PC-3 (cell line): ENCODE measurements at places on chromosomes 4 and X.

DNA sequence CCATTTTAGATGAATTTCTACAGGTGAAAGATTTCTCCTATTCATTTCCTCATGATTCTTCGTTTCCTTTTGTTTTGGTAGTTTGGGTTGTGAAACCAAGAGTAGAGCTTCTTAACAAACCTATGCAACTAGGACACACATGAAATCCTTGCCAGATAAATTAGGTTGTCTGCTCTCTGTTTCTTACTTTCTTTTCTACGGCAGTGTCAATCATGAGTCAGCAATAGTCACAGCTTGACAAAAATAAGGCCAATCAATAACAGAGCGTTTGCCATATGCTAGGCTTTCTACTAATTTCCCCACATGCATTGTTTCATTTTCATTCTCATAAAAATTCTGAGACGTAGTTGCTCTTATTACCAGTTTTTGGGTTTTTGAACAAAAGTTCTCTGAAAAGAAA is 20.3 kb downstream of the CLRN2 start:
- no peak for DNase-seq

- no peak for DNase-seq
These were observed 41.5 kb downstream of the CD40LG start for GRCh38 chrX:136689436-136689835.

GRCh38 chrX:49042581-49043219 is 457 bp downstream of the TFE3 start:
- no peak for DNase-seq

DNA sequence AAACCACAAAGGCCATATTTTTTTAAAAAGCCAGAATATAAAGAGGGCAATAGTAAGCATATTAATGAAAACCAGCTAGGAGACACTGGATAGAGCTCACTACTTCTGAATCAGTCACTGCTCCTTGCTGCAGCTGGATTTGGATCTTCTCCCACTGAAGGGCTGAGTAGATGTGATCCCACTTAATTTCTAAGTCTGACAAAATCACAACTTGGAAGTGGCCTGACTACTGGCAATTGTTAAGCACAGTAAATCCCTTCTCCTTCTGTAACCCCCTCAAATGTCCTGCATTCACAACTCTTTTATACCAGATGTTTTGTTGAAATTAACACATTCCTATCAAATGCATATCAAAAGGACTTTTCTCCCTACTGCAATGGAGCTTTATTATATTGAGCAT is 72.9 kb downstream of the AMMECR1 start:
- no peak for DNase-seq

GRCh38 chr4:38896940-38897339 is 29.3 kb downstream of the FAM114A1 start:
- DNase-seq = no peak

DNA sequence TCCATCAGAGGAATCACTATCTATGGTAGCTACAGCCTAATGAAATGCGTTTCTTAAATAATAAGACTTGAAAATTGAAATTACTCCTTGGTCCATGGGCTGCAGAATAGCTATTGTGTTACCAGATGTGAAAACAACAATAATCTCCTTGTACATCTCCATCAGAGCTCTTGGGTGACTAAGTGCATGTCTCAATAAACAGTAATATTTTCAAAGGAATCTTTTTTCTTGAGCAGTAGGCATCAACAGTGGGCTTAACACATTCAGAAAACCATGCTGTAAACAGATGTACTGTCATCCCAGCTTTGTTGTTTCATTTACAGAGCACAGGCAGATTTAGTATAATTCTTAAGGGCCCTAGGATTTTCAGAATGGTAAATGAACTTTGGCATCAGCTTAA is 67.3 kb downstream of the GLUD2 start:
- no peak for DNase-seq

DNA sequence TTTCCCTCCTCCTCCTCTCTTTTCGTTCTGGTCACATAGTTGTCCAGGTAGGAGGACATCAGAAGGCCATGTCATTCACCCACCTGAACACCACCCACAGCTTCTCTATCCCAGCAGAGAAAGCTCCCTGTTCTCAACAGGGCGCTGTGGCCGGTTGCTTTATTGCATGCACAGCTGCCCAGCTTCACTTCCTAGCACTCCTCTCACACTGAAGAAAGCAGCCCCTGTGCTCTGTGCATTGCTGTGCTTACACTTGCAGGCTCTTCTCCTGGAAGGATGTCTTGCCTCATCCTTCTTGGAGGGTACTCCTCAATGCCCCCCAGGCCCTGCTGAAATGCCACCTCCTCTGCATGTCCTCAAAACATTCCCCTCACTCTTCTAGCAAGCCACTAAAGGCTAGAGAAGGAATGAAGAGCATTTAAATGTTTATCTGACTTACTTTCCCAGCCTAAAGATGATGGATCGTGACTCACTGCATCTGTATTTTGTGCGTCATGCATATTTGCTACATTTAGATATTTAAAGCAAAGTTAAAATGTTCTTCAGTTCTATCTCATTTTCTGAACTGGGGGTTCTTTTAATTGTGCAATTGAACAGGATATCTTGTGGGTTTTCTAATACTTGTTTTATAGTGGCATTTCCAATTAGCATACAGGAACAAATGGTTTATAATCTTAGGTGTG is 186.4 kb upstream of the PUDP start:
- peak; percentile 62 for DNase-seq

DNA sequence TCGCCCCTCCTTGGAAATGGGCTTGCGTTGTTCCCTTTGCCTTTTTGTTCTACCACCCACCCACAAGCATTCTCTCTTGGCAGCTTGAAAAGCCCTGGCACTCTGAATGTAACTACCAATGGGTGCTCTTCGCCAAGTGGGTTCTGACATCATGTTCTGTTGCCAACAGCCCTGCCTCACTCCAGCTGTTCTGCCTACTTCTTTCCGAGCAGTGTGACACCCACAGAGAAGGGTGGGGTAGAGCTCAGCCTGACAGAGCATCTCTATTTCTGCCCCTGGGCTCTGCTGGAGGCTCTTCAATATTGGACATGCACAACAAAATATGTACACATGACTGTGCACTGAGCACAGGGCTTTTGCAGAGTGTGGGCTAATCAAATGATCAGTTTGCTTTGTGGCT is 15.6 kb upstream of the EXOSC9 start:
- peak; percentile 14 for DNase-seq

GRCh38 chrX:154517101-154517781 is 1.2 kb upstream of the FAM3A start:
- no peak for DNase-seq

GRCh38 chrX:2272337-2272736 is 228.4 kb downstream of the DHRSX start:
- DNase-seq = no peak

GRCh38 chrX:20231598-20231997 is 35.1 kb downstream of the RPS6KA3 start:
- no peak for DNase-seq

GRCh38 chrX:94686071-94686470 is 1012.1 kb downstream of the FAM133A start:
- no peak for DNase-seq

- no peak for DNase-seq
These were observed 66.1 kb downstream of the PHKA2 start for GRCh38 chrX:18917831-18918230.

GRCh38 chr4:4668355-4669210 is 126.7 kb upstream of the STX18 start:
- no peak for DNase-seq

- DNase-seq = no peak
These were observed 239.3 kb downstream of the GRIA2 start for GRCh38 chr4:157459785-157460184.

- DNase-seq = peak; percentile 13
These were observed 13.0 kb downstream of the DKC1 start for GRCh38 chrX:154775419-154776349.

GRCh38 chr4:142614621-142615323 is 231.3 kb downstream of the INPP4B start:
- DNase-seq = peak; percentile 88

DNA sequence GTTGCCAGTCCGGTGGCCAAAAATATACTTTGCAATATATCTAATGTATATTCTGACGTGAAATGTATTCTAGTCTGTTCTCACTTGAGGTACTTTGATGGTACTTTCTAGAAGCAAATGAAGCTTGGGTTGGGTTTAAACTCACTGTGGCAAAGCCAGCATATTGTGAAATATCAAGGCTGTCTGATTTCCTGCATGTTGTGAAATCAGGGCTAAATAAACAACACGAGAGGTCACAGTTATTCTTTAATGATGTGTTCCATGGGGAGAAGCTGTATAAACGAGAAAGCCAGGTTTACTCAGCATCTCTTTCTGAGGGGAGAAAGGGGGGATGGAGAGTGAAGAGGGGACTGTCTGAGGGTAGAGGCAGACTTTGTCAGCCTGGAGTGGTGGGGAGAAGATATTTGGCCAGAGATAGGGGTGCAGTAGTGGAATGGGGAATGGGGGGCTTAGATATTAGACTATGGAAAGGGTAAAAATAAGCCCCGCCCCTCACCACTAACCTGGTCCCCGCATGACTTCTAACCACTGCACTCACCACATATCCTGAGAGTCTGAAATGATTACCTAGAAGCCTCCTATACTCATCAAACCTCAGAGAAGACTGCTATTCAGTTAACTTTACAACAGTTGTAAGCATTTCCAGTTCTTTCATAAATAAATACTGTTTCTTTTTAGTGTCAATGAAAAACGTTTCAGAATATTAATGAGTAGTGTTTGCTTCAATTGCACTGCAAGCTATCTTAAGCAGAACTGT is 5.9 kb upstream of the SCARB2 start:
- peak; percentile 45 for DNase-seq

DNA sequence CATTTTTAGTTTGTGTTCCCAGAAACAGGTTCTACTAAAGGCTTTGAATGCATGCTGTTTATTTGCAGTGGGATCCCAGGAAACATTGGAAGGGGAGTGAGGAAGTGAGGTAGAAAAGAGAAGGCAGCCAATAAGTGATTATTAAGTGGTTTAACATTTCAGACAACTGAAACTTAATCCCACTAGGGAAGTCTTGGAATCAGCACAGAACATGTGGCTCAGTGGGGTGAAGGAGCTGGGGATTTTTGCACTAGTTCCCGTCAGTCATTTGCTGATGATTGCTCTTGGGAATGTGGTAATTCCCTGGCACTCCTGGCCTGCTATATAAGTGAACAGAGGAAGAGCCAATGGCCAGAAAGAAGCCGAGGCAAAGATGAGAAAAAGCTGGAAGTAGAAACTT is 1053.0 kb upstream of the IGFBP7 start:
- DNase-seq = no peak

DNA sequence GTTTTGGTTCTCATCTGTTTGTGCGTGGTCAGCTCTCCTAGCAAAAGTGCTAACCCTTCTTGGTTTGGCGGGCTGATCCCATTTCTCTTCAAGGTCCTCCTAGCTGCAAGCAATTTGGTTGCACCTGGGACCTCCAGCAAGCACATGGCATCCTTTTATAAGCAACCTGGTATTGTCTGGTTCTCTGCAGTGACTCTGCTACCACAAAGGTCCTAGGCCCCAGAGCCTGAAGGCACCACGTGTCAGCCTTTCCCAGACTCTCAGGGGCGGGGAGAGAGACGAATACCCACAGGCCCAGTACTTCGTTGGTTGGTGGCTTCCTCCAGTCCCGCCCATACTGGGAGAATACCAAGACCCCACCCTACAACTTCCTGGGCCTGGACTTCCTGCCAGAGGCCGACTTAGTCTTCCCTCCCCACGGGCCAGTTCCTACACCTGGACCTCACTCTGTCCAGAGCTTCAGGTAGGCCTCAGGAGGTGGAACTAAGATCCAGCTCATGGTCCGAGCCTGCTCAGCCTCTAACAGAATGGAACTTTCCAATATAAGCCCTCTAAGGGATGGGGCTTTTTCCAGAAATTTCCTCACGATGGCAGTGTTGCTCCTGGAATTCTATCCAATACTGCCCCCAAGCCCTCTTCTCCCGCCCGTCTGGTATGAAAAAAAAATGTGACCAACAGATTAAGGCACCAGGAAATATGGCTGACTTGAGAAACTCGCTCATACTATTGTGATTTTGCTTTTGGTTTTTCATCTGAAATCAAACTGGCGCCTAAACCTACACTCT is 192.5 kb upstream of the STK26 start:
- peak; percentile 71 for DNase-seq

DNA sequence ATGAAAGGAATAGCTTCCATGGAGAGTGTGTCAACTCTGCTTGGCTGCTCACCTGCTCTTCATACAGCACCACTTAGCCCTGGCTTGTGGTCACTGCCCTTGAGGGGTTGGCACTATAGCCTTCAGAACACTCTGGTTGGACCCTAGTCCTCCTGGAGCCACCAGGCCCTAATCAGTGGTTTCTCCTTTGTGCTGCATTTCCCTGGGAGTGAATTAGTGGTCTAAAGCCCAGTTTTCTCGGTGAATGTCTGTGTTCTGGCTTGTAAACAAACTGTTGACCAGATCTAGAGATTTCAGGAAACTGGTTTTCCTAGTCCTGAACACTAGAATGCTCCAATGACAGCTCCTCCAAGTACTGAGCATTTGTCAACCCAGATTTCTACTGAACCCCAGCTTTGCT is 28.6 kb upstream of the TMEM154 start:
- peak; percentile 52 for DNase-seq

DNA sequence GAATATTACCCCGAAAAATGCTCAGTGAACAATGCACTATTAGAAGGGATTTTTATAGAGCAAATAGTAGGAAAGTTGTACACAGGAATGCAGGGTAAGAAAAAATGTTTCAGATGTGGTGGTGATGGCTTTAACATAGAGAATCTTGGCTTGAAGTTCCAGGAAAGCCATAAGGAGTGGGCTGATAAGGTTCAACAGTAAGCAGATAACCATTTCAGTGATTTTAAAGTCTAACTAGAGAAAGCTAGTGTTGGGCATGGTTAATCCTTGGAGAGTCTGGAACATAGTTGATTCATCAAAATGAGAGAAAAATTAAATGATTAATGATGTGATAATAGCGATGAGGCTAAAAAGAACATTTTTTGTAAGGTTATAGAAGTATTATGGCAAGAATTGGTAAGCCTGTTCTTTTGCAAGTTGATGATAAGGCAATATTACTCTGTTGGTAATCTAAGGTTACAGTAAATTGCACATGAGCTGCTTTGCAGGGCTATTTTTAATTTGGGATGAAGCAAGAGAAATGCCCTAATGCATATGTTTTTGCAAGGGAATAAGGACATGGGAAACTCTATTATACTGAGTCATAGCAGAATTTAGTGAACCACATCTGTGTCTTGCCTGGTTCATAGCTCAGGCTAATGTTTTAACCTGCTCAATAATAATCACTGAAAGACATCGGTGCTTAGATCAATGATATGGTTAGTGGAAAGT is 44.3 kb downstream of the GALNTL6 start:
- no peak for DNase-seq

DNA sequence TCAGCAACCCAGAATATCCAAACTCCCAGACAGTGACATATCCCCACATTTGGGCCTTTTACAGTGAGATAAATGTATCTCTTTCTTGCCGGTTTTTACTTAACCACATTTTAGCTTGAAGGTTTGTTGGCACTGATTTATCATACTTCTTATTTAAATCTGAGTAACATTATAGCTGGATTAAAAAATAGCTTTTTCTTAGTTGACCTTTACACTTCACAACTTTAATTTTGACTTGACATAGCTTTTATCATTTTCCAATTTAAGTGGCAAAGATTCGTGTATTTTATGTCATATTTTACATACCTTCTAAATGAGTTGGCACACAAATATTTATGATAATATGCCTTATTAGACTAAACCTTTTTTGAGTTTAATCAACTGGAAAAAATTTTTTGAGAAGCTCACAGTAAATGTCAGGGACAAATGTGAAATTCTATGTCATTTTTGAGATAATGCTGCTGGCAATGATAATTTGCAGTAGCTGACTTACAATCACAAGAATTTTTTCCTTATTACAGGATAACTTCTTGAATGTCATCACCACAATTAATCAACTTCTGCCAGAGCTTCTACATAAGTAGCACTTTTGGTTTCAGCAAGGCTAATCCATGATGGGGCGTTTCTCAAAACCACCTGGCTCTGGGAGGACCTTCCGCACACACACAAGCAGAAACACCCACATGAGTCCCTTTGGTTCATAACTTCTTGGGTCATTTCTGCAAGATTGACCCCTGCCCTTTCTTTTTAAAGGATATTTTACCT is 80.3 kb downstream of the SYTL5 start:
- DNase-seq = no peak
